ENCODE measurements at places on chromosomes 4 and X.

- DNase-seq, result no peak
Observed at GRCh38 chr4:15238720-15239119, 189.1 kb upstream of the C1QTNF7 start.

DNA sequence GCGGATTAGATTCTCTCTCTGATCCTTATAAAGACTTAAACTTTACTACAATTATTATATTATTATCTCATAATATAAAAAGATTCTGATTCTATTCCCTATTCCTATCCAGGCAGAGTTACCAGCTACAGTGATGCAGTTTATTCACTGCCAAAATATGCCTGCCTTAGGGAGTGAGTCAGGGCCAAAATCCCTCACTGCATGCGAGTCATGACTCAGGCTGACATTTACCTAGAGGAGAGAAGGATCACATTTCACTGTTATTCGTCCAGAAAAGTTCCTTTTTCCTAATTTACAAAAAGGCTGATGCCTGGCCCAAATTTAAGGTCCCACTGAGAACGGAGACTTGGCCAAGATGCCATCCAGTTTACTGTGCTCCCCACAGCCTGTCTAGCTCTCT lies 168.5 kb upstream of the LDB2 start:
- DNase-seq, result no peak

GRCh38 chrX:43973249-43974099 lies at the start of gene NDP:
Gene NDP (minus strand): TSS chrX:43973390. CDS start chrX:43958645, 14,745 bp downstream.
- DNase-seq, result no peak

GRCh38 chr4:26424838-26425237 lies 65.4 kb downstream of the CCKAR start:
- DNase-seq, result no peak

- DNase-seq, result no peak
Observed at GRCh38 chrX:1673337-1673736, 58.5 kb downstream of the ASMT start.

GRCh38 chr4:86675548-86675947 lies 81.4 kb downstream of the PTPN13 start:
- DNase-seq, result no peak

DNA sequence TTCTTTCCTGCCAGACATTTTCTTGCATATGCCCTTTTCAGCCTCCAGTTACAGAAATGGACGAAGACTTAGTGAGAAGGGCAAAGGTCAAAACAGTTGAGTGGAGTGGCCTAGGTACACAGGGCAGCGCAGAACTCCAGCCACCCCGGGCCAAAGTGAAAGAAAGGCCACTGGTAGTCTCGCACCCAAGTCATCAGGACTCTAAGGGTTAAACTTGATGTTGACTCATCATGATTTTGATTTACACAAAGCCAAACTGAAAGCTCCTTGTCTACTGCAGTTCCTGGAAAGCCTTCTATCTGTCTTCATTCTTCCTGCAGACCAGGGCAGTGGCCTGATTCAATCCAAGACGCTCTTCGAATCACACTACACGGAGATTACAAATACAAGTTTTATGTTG lies 2.6 kb upstream of the IL13RA1 start:
- DNase-seq, result no peak

GRCh38 chrX:42770566-42770965 lies 7.4 kb downstream of the PPP1R2C start:
- no peak for DNase-seq

- no peak for DNase-seq
Observed at GRCh38 chrX:7146020-7146702, 1.4 kb upstream of the STS start.

DNA sequence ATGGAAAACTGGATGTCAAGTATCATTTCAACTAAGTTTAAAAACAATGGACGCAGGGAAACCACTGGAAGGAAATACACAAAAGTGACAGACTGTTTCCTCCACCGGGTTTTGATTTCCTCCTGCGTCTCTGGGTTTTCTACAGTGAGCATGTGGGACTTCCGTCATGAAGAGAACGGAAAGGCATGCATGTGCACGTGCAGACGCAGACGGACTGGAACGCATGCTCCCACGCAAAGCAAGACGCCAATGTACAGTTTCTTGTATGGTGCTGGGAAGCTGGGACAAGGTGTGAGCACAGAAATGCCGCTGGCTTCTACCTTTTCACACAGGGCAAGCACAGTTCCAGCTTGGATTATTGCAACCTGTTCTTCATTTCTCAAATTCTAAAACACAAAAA lies 30.3 kb upstream of the C4orf50 start:
- DNase-seq, result no peak

DNA sequence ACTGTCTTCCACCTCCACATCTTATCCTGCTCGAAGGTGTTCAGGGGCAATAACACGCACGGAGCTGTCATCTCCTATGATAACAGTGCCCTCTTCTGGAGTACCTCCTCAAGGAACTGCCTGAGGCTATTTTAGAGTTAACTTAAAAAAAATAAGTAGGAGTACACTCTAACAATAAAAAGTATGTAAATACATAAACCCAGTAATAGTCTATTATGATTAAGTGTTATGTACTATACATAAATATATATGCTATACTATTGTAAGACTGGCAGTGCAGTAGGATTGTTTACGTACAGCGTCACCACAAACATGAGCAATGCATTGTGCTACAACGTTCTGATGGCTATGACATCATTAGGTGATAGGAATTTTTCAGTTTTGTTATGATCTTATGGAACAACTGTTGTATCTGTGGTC lies 34.5 kb upstream of the TLR2 start:
- DNase-seq, result no peak
